ENCODE measurements at places on chromosomes 12 and 14. TPM values are rescaled to one million over a fixed set of nuclear protein-coding genes. Genes with fewer than 3 reads are reported as not detected.

GRCh38 chr12:96177013-96177412 lies 17.2 kb upstream of the ELK3 start:
- peak; percentile 95 for DNase-seq
- H3K4me3 ChIP-seq: no peak overlapping the region
- H3K27ac ChIP-seq: peak overlapping the region; percentile 33
- no peaks in the 10 kb centered on the region for H3K27me3 ChIP-seq

Gene PLXNC1
- 3.8 TPM for total RNA-seq

Gene PLBD1
- 4.7 TPM for total RNA-seq

Gene TMPRSS12
- not detected for total RNA-seq

Gene TAOK3
- 27.9 TPM for total RNA-seq

Data from osteoblast (primary cell).